ENCODE measurements at places on chromosomes 13 and 19.

GRCh38 chr19:58569191-58569942 lies 3.8 kb downstream of the MZF1 start:
- ATAC-seq: no peak

DNA sequence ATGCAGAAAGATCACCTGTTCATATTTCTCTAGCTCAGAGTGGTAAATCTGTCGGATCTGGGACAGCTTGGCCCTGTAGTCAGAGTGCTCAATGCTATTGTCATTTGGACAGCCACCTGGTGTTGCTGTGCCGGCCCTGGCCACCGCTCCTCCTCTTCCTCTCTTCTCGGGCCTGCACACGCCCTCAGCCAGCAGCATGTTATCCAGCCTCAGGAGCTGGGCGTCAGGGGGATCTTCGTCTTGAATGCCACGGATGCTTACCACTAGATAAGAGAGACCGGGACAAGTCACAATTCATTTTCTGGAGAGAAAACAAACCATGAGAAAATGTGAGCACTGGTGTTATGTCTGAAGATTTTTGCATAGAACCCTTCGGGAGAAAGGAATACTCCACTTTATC lies 32.5 kb downstream of the CILP2 start:
- no peak for ATAC-seq

DNA sequence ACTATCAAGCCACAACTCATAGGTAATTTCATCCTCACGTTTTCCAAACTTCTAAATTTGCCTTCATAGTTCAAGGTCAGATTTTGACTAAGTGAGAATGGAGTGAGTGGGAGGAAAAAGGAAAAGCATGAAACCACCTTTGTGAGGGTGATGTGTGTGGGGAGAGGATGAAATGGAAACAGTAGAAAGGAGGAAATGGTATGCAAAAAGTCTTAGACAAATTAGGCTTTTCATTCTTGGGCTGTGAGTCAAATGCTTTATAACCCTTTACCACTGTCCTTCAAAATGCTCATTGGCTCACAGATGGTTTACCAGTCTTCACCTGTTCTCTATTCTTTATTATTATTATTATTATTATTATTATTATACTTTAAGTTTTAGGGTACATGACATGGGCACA lies 127.2 kb downstream of the RAP2A start:
- ATAC-seq: no peak

DNA sequence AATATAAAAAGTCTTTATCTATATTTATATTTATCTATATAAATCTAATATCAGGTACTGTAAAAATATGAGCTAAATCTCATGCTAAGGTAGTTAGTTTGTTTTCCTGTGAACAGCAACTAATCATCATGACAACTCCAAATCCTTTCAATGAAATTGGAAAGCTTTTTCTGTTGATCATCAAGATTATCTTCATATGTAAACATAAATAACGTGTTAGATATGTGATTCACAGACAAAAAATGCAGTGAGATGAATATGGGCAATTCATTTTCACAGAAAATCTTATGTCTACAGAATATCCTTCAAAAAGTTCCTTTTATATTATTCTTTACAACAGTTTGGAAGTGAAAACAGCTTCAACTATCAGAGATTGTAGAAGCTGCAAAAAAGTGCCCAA lies 41.7 kb upstream of the EEF1AKMT1 start:
- no peak for ATAC-seq

All from SK-N-SH treated with all-trans-retinoic acid at 6 μM for 48 hours (cell line).